ENCODE measurements at places on chromosomes 3 and 15.

DNA sequence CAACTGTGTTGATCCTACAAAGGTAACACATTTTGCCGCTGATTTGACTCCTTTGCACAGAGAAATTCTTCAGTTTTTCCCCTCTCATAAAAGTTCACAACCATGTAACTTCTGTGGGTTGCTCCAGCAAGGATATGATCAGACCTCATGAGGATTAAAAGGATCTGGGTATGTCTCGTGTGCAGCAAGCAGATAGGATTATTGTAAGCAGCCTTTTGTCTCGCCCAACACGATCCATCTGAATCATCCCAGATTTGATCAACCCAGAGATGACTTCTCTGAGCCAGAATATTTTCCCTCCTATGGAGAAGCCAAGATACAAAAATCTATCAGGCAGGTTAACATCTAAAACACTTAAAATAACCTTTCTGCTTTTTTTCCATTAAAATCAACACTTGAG is 12.8 kb upstream of the BNIP2 start:
- no peak for DNase-seq

DNA sequence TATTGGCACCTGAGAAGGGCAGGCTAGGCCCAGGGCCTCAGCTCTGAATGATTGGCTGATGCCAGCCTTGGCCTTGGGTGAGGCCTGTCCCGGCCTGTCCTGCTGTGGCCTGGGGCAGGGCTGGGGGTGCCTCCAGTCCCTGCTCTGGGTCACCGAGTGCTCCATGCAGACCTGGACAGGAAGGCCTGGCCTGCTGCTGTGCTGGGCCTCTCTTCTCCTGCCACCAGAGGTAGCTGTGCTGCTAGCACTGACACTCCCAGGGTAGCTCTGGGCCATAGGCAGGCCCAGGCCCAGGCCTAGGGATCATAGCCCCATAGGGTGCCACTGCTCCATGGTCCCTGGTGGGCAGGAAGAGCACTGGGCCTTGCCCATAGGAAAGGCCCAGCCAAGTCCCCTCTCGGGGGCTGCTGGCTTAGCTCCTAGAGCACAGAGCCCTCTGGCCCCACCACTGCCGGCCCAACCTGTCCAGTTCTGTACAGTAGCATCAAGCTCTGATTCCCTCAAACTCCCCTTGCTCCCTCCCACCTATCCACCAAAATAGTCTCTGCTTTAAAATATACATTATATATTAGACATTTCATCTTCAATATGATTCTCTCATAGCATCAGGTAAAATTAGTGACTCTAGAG is 18.2 kb downstream of the ABTB1 start:
- no peak for DNase-seq

GRCh38 chr15:42203891-42204290 is 4.2 kb downstream of the VPS39 start:
- DNase-seq, result no peak

DNA sequence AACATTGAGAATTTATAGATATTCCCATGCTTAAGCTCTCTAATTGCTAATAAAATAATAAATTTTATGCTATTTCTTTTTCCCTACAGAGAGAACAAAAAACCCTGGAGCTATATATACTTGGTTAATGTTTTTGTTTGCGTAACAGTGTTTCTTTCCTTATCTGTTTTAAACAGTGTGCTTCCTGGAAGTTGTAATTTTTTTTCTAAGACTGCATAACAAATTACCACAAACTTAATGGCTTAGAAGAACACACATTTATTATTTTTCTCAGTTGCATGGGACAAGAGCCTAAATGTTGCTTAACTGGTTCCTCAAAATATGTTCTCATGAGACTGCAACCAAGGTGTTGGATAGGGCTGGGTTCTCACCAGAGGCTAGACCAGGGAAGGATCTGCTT is 49.7 kb upstream of the DPH6 start:
- no peak for DNase-seq

All from NCI-H2029 treated with DMSO at 0.1 percent for 48 hours (cell line).